ENCODE measurements at places on chromosomes 11 and 22. TPM values are rescaled to one million over a fixed set of nuclear protein-coding genes. Genes with fewer than 3 reads are reported as not detected.

GRCh38 chr22:43985532-43985931 lies 30.3 kb downstream of the SAMM50 start:
- no peak for DNase-seq

DNA sequence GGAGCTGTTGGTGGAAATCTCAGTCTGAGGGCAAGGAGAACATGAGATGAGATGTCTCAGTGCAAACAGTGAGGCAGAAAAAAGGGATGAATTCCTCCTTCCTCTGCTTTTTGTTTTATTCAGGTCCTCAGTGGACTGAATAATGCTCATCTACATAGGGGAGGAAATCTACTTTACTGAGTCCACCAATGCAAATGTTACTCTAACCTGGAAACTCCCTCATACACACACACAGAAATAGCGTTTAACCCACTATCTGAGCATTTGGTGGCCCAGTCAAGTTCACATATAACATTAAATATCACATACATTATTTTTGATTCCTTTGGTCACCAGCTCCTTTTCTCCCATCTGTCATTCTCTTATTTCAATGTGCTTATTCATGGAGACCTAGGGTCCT lies 418.8 kb downstream of the TMEM135 start:
- DNase-seq = no peak

GRCh38 chr22:37133304-37134018 lies 16.3 kb downstream of the IL2RB start:
- no peak for DNase-seq

NPAS4 gene
- polyA plus RNA-seq = 0.19 TPM

IMMP1L gene
- 60.8 TPM for polyA plus RNA-seq

PSMC3 gene
- 136 TPM for polyA plus RNA-seq

GRCh38 chr11:95065336-95065735 lies 1.4 kb upstream of the SRSF8 start:
- DNase-seq = no peak

DNA sequence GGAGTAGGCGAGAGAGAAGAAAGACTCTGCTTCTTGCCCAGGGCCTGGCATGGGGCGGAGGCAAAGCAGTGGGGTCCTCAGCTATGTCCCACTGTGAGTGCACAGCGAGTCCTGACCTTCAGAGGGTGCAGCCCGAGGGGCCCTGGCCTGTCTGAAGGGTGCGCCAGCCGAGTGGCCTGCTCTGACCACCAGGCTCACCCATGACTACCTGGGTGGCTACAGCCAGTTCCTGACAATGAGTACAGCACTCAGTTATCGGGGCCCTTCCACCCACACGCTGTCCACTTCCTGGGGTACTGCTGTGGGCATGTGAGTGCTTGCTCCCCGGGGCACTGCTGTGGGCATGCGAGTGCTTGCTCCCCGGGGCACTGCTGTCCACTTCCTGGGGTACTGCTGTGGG lies 74.1 kb upstream of the B3GAT1 start:
- DNase-seq = no peak

DNA sequence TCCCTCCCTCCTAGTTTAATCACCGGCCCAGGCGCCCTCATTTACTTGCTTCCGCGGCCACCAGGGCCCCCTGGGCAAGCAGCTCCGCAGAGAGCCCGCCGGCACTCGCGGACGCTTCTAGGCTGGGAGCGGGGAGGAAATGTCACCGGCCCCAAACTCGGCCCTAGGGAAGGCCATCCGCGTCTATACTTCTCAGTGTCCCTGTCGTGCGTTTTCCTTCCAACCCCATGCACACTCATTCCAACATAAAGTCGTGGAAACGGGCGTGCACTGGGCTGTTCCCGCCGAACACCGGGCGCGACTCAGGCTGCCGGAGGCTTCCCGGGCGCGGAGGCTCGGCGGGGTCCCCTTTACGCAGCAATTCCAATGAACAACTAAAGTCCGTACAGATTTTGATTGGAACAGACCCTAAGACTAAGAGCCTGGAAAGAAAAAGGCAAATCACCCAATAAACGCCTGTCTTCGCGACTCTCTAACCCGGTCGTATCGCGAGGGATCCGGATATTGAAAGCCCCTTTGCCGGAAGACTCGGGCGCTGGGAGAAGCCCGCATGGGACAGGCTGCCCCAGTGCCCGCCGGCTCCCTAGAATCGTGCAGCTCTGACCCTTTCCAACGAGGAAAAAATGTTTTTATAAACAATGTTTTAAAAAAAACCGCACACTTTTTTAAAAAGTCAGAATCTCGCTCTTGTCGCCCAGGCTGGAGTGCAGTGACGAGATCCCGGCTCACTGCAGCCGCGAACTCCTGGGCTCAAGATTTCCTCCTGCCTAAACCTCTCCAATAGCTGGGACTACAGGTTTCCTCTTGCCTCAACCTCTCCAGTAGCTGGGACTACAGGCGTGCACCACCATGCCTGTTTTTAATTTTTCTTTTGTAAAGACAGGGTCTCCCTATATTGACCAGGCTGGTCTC lies 1.3 kb upstream of the BARX2 start:
- DNase-seq = no peak

SMIM35 gene
- polyA plus RNA-seq = not detected

PATE2 gene
- polyA plus RNA-seq = not detected

DNA sequence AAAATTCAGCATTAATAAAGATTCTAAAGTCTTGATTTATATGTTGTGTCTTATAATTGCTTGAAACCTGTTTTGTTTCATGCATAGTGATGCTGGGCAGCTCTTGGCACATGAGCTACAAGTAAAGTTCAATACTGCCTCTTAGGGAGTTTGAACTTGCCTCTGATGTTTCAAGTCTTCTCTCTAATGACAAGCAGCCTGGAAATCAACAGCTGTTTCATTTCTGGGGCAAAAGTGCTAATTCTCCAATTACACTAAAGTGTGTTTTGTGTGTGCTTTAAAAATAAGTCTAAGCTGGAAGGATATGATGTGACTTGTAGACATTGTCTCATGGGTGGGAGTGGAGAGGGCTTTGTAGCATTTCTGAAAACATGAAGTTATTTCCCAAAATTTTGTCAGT lies 23.7 kb upstream of the SESN3 start:
- no peak for DNase-seq

GRCh38 chr11:96185220-96185768 lies 157.7 kb downstream of the MAML2 start:
- no peak for DNase-seq

DNA sequence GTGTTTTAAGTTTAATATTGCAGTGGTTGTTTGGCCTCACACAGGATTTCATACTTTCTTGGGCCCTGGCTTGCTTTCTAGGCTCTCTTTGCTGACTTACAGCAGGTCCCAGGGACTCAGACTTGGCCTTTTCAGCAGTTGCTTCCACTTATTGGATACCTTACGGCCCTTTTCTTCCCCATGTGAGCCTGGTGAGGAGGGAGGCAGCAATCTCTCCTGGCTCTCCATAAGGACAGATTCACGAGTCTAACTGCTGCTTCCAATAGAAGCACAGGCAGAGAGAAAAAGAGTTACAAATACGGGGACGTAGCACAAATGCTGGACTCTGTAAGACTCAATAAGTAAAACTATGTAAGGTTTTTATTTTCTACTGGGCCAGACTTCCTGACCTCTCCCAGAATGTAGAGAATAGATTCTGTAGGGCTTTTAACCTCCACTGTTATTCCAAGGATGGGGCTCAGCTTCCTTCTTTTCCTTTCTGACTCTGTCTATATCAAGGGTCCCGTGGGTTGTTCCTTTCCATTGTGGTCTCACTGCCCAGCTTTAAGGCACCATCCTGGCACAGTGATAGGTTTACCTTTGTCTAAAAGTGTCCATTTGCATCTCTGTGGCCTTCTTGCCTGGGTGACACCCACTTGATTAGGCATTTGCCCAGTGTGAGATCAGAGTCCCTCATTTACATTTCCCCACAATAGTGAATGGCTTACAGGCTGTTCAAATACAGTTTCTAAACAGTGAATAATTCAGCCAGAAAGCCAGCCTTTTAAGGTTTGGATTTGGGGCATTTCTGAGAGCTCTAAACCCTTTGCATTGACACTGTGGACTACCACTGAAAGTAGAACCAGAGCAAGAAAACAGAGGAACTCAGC lies 92.8 kb downstream of the RASSF10 start:
- no peak for DNase-seq

MS4A6A gene
- 16.2 TPM for polyA plus RNA-seq

GRCh38 chr11:78251083-78251775 lies 62.5 kb downstream of the USP35 start:
- no peak for DNase-seq

DNA sequence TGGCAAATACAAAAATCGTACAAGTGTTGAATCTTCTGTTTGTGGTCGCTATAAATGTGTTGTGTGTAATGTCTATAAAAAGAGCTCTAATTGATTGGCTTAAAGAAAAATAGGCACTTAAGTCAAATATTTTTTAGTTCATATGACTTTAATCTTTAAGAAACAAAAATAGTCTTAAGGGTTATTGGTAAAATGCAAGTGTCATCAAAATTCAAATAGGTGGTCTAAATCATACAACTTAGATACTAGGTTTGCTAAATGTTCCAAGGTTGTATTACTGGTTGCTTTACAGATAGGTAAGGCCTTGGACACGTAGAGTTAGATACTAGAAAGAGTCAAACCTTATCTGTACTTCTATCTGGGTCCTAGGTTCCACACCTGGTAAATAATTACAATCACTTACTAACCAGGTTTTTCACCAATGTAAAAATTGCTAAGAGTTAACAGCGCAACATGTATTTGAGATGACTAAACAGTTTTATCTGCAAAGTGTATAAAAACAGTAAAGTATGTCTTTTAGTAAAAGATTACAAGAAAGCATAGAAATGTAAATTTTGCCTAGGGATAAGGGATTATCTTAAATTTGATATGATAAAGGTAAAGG lies 91.1 kb upstream of the GNAZ start:
- DNase-seq = no peak

PRMT3 gene
- polyA plus RNA-seq = 16.4 TPM

GRCh38 chr11:73980001-73980961 lies 2.4 kb downstream of the UCP2 start:
- peak; percentile 45 for DNase-seq

WEE1 gene
- 58.8 TPM for polyA plus RNA-seq

DNA sequence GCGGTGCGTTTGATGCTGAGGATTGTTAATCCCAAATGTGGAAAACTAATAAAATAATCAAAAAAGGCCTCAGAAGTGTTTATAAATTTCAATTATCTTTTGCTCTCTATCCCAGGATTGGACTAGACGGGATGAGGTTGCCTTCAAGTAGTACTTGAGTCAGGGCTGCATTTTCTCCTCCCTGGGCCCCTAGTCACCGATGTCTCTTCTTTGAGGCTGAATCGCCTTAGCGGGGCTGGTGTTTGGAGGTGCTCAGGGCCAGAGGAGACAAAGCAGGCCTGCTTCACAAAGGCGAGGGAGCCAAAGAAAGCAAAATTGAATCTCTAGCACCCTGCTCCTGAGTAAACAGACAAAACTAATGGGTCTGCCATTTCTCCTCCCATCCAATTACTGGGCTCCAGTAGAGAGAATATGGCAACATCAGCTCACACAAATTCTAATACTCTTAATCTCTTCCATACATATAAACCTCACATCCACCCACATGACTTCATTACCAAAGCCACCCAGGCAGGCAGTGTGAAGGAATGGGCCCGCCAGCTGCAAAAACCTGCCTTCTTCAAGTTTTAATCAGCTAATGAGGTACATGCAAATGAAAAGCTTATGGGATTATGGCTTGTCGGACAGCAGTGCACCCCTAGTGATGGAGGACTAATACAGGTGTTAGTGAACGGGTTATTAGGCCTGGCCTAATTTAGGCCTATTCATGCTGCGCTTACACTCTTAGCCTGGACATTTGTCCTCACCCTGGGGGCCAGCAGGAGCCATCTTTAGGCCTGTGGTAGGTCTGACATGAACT lies 52.7 kb upstream of the HTATIP2 start:
- DNase-seq = no peak

- no peak for DNase-seq
Measured at GRCh38 chr22:29093501-29094300, 20.9 kb downstream of the KREMEN1 start.

DNA sequence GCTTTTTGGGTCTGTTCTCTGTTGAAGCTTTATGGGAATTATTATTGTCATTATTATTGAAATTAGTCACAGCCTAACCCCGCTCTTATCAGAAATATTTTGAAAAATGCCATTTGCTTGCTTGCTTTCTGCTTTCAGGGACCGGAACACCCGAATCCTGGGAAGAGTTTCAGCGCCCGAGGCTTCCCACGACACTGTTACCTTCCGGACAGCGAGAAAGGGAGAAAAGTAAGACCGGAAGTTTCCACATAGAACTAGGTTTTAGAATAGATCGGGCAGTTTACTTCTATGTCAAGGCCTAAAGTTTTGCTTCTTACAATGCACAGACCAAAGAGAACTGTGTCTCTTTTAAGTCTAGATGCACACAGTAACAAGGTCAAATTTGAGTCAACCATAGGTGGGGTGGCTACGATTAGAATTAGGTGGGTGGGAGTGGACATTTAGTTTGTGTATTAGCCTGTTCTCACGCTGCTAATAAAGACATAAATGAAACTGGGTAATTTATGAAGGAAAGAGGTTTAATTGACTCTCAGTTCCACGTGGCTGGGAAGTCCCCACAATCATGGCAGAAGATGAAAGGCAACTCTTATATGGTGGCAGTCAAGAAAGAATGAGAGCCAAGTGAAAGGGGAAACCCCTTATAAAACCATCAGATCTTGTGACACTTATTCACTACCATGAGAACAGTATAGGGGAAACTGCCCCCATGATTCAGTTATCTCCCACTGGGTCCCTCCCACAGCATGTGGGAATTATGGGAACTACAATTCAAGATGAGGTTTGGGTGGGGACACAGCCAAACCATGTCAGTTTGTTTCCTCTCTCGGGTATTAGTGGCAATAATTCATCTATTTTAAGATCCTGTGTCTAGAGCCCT lies 12.9 kb downstream of the MPEG1 start:
- no peak for DNase-seq

DNA sequence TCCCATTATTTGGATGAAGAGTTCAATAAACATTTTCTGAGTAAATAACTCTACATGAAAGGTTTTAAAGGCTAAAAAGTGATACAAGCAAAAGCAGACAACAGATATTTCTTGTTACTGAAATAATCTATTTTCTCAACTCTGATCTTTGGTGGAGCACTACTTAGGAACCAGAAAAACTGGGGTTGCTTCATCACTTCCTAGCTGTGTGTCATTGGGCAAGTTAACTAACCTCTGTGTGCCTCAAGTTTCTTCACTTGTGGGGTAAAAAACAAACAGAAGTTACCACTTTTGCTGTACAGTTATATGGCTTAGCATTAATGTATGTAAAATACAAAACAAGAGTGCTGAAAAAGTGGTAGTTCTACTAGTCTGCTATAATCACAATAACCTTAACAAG lies 5.6 kb downstream of the MAPK1 start:
- no peak for DNase-seq

GRCh38 chr22:42433754-42434682 lies 1.8 kb upstream of the NFAM1 start:
- DNase-seq = no peak

SORL1 gene
- polyA plus RNA-seq = 3.6 TPM

BLID gene
- not detected for polyA plus RNA-seq

DNA sequence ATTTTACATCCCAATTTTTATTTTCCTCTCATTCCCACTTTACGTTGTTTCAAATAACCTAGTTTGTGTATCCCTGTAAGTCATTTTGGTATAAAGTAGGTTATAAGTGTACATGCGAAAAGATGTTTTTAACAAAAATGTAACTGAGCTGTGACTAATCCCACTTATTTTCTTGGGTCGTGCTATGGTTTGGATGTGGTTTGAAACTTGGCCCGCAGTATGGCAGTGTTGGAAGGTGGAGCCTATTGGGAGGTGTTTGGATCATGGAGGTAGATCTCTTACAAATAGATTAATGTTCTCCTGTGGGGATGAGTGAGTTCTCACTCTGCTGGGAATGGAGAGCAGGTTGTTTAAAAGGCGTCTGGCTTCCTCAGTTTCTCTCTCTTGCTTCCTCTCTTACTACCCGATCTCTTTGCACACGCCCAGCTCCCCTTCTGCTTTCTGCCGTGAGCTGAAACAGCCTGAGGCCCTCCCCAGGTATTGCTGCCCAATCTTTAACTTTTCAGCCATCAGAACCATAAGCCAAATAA lies 7.2 kb downstream of the RPL27A start:
- DNase-seq = no peak

VSIG10L2 gene
- not detected for polyA plus RNA-seq
